ENCODE measurements at places on chromosomes 13 and 19.

DNA sequence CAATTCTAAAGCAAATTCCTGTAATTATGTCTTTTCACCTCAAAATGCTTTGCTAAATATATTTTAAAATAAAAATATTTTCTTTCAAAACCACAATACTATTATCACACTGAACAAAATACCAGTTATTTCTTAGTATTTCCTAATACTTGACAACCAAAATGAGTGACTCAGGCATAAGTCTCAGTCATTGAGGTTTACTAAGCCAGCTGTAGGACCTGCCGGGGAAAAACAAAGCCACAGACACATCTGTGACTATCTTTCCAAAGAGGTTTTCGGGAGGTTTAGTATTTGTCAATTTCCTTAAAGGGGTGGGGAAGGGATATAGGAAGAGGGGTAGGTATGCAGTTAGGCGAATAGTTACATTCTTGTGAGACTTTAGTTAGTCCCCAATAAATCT is 3.2 kb upstream of the ZNF235 start:
- no peak for DNase-seq

DNA sequence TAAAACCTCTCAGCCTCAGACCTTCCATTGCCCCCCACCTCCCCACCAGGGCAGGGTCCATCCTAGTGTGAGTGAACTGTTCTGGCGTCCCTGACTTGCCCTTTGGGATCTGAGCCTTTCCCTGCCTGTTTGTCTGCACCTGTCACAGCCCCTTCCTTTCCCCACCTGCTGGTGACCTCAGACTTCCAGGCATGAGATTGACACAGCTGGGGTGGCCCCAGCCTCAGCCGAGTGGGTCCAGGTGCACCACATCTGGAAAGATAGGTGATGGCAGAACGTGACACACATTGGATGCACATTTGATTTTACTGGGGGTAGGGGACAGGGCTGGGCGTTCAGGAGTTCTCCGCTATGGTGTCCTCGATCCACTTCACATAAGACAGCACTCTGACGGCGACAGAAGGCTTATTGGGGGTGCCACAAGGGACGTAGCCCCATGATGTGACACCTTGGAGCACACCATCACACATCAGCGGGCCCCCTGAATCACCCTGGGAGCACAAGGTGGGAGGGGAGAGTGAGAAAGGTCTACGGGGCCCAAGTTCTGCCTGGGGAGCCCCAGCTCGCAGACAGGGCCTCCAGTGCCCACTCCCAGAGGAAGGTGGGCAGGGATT is 4.6 kb downstream of the KLK1 start:
- no peak for DNase-seq

DNA sequence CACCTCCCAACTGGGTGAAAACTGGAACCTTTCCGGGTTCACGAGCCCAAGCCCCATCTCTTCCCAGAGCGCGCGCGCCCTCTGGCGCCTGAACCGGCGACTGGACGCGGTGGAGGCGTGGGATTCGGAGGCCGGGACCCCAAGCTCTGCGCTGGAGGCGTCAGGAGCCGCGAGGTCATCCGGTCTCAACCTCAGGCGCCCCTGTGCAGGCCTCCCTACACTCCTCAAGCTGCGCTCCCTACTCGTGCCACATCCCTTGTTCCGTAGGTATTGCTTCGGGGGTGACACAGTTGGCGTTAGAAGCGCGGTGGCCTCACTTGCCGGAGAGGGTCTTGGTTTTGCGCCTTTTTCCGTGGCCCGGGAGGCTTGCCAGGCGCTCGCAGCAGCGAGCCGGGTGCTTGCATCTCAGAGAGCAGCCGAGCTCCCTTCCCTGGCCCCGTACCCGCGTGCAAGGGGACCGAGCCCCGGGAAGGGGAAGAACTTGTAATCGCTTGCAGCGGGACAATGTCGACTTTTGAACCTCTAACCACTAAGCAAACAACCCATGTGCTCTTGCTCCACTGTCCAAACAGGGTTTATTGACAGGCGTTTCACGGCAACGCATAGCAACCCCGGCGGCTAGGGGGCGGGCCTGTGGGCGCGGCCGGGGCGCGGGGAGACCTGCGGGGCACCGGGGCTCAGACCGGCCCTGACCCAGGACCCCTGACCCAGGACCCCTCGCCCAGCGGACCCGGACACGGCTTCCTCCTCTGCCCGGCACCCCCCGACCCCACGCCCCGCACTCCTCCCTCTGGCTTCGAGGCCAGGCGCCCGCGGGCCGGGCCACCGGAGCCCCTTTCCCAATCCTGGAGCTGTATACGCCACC is 8.5 kb downstream of the CDX2 start:
- DNase-seq, result no peak

- no peak for DNase-seq
Observed at GRCh38 chr13:65926750-65927171, 1303.4 kb downstream of the PCDH9 start.

- DNase-seq, result peak; percentile 28
Observed at GRCh38 chr13:50713523-50714248, 129.8 kb downstream of the DLEU7 start.

GRCh38 chr19:1336079-1336684 is 47.5 kb upstream of the NDUFS7 start:
- no peak for DNase-seq

DNA sequence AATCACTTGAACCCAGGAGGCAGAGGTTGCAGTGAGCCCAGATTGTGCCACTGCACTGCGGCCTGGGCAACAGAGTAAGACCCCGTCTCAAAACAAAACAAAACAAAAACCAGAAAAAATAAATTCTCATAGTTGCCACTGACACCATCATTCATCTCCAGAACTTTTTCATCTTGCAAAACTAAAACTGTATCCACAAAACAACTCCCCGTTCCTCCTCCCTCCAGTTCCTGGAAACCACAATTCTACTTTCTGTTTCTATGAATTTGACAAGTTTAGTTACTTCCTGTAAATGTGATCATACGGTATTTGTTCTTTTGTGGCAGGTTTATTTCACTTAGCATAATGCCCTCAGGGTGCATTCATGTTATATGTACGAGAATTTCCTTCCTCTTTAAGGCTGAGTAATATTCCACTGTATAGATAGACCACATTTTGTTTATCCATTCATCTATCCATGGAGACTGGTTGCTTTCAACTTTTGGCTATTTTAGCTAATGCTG is 13.2 kb upstream of the ADGRE5 start:
- DNase-seq, result peak; percentile 85

Data from CD4-positive, alpha-beta T cell treated with Interleukin-1 beta for 1 hour (primary cell).